ENCODE measurements at places on chromosomes 6 and 20.
A peak's percentile ranks its signal among the peaks of the same experiment; 100 is the strongest.

- no peak for DNase-seq
These were observed 42.8 kb upstream of the LY86 start for GRCh38 chr6:6545616-6546317.

GRCh38 chr6:13688692-13689196 lies 22.9 kb downstream of the RANBP9 start:
- no peak for DNase-seq

- no peak for DNase-seq
These were observed 118.8 kb downstream of the ZMYND8 start for GRCh38 chr20:47237715-47238114.

DNA sequence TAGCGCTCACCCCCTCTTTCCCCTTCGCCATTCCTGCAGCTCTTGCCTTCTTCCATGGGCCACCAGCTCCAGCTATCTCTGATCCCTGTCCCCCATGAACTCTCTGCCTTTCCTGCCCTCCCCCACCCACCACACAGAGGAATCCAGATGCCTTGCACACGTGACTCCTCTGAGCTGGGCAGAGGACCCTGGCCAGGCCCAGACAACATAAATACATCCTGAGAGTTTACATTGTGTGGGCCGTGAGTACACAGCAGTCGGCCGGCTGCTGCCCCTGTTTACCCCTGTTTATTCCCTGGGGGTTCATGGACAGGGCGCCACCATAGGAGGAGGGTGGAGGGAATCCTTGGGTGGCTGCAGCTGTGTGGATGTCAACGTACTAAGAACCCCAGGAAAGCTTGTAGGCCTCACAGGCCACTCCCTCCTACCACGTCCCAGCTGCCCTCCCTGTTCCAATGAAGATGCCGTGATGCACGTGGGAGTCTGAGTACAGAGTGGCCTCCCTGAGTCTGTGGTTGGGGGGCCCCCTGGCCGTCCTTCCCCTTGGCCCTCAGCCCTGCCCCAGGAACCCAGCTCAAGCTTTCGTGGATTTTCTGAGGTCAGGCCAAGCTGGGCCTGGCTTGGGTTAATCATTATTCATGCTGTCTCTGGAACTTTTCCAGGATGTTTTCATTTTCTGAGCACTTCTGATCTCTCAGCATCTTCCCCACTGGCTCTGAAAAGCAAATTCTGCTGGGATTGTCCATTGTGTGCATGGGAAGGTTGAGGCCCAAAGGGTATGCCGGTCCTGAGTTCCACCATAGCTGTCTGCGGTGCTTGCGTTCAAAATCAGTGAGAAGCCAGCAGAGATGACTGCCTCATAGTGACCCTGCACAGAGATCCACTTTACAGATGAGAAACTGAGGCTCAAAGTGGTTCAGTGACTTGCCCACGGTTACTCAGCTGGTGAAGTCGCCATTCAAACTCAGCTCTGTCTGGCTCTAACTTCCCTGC lies 136.3 kb downstream of the MRPL14 start:
- DNase-seq, result no peak

GRCh38 chr6:27358786-27359185 lies 29.8 kb upstream of the ZNF391 start:
- DNase-seq, result no peak

DNA sequence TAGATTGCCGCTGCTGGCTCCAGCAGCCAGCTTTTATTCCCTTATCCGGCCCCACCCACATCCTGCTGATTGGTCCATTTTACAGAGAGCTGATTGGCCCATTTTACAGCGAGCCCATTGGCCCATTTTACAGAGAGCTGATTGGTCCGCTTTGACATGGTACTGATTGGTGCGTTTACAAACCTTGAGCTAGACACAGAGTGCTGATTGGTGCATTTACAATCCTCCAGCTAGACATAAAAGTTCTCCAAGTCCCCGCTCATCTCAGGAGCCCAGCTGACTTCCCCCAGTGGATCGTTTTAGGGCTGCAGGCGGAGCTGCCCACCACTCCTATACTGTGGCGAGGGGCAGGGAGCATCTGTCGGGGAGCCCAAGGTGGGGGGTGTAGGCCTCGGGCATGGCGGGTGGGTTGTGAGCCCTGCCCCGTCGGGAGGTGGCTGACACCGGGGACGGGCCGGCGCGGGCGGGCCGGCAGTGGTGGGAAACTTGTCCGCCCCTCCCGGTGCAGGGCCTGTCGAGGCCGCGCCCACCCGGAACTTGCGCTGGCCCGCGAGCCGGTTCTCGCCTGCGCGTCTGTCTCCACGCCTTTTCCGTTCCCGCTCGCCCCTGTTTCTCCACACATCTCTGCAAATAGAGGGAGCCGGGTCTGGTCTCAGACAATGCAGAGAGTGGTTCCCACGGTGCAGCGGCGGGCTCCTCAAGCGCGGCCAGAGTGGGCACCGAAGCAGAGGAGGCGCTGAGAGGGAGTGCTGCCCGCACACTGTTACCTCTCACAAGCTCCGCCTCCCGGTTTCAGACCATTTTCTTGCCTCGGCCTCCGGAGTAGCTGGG lies 86.1 kb upstream of the STMND1 start:
- peak; percentile 57 for DNase-seq

GRCh38 chr20:7657569-7657968 lies 282.7 kb downstream of the HAO1 start:
- DNase-seq, result no peak

GRCh38 chr20:62662422-62662821 lies 20.1 kb downstream of the SLCO4A1 start:
- no peak for DNase-seq

- DNase-seq, result no peak
These were observed 7.7 kb upstream of the SAMHD1 start for GRCh38 chr20:36959242-36959641.

DNA sequence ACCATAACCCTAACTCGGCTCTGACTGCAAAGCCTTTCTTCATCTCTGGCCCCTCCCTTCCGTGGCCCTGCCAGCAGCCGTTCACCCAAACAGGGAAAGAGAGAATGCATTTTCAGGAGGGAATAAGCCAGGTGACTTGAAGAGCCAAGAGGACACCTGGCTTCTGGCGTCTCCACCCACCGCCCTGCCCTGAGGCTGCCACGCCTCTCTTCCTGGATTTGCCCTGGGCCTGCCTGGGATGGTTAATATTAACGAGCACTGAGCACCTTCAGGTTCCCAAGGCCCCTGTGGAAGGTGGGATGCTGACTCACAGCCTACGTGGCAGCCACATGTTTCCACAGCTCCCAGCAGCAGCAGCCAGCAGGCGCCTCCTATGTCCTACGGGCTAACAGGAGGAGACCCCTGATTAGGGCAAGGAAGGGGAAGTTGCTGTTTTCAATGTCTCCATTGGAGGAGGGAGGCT lies 138.0 kb upstream of the RREB1 start:
- DNase-seq, result peak; percentile 18

DNA sequence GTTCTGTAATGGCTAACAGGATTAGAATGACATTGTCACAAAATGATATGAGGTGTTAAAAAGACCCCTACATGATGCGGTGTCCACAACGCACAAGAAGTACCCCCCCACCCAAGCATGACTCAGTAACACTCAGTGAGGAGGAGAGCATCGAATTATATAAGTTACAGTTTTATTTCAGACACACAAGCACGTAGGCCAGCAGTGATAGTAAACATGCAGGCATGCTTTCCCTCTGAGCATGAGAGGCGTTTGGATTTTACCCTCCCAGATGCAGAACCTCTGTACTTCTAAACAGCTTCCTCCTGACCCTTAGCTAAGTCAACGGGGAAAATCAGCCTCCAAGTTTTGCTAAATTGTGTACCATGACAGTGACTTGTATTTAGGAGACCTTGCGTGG lies 23.9 kb downstream of the GNAS start:
- DNase-seq, result no peak

DNA sequence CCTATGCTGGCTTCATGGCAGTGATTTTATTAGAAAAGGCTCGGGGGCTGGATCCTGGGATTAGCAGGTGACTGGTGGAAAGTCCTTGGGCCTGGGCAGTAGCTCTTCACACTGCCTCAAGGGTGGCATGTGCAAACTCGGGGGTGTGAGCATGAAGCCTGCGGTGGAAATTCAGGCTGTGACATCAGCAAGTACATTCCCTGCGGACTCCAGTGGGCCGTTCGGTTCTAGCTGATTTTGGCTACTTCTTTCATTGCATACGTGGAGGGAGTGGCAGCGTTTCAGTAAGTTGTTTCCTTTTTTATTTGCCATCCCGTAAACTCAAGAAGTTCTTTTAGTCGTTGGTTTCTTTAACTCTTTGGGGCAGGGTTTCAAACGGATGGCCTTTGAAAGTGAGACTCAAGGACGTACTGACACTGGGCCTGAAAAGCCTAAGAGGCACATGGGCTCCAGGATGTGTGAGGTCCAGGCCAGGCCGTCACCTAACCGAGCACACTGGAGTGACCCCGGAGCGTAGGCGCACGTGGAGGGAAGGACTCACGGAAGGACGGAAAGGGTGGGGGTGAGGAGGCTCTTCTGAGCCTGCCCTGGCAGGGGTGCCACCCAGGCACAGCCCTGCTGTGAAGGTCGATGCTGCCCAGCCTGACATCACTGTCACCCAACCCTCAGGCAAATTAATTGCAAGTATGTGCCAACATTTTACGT lies 104.0 kb upstream of the FRMD1 start:
- no peak for DNase-seq

Measured in hematopoietic multipotent progenitor cell treated with erythropoietin and hydrocortisone succinate and interleukin-3 and kit ligand, for 6 days (in vitro differentiated cells).